Esophagus squamous epithelium (tissue), 5 donors: ENCODE measurements at places on chromosomes 11 and 22.

DNA sequence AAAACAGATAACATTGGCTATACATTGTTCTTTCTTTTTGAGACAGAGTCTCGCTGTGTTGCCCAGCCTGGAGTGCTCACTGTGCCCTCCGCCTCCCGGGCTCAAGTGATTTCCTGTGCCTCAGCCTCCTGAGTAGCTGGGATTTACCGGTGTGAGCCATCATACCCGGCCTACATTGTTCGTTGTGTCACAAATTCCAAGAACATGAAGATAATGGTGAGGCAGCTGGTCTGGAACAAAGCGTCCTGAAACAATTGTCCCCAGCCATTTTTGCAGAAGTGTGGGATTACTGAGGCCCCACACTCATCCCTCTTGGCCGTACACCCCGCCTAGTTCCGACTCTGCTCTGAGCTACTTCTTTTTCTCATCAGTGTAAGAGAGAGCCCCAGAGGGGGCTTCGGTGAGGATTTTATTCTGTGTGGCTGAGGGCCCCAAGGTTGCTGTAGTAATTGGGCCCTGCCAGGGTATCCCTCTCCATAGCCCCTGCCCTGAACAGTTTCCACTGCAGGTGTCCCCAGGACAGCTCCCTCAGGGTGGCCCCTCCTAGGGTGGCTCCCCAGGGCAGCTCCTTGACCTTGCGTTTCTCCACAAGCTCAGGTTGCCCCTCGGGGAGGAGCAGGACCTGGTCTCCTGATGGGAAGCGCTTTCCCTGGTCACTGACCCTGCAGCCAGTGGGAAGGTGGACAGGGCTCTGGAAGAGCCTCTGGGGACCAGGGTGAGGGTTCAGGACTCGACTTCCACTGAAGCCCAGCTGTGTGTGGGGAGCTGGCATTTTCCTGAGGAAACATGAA is 13.1 kb upstream of the ARSA start:
- DNase-seq: no peak

DNA sequence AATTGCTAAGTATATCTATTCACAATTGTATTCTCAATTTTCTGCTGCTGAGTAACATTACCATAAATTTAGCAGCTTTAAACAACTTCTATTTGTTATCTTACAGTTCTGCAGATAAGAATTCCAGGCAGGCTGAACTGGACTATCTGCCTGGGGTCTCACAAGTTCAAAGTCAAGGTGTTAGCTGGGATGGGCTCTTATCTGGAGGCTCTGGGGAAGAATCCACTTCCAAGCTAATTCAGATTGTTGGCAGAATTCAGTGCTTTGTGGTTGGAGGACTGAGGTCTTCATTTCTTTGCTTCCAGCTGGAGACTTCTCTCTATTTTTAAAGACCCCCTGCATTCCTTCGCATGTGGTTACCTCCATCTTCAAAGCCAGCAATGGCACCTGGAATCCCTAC is 329.9 kb upstream of the ISX start:
- DNase-seq: no peak

DNA sequence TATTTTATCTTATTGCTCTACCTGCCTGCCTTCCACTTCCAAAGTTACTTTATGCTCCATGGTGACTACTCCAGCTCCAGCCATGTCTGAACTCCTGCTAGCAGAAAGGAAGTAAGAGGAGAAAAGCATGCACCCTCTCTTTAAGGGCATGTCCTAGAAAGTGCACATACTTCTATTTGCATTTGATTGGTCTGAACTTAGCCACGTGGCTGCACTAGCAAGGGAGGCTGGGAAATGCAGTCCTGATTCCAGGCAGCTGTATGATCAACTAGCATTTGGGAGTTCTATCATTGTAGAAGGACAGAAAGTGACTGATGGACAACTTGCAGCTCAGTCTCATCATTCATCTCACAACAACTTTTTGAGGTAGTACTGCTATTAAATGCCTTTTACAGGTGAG is 515.7 kb downstream of the BUD13 start:
- DNase-seq: no peak

GRCh38 chr11:9206496-9206895 is 58.7 kb downstream of the DENND5A start:
- no peak for DNase-seq

DNA sequence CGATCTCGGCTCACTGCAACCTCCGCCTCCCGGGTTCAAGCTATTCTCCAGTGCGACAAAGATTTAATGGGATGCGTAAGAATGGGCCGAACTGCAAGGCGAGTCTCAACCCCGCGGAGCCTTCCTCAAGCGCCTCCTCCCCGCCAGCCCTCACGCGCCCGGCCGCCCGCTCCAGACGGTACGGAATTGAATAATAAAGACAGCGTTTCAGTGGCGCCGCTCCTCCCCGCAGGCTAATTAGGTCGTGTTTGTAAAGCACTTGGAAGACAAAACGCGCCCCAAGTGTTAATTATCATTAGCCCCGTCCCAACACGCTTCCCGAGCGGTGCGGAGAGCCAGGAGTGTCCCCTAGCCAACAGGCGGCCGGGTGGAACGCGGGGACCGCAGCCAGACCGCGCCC is 192.0 kb downstream of the BUD13 start:
- no peak for DNase-seq
